C1 segment of cervical spinal cord (tissue), 14 donors: ENCODE measurements at places on chromosomes 13 and 19.

GRCh38 chr13:43377149-43377548 is 353.8 kb downstream of the DNAJC15 start:
- DNase-seq = no peak

DNA sequence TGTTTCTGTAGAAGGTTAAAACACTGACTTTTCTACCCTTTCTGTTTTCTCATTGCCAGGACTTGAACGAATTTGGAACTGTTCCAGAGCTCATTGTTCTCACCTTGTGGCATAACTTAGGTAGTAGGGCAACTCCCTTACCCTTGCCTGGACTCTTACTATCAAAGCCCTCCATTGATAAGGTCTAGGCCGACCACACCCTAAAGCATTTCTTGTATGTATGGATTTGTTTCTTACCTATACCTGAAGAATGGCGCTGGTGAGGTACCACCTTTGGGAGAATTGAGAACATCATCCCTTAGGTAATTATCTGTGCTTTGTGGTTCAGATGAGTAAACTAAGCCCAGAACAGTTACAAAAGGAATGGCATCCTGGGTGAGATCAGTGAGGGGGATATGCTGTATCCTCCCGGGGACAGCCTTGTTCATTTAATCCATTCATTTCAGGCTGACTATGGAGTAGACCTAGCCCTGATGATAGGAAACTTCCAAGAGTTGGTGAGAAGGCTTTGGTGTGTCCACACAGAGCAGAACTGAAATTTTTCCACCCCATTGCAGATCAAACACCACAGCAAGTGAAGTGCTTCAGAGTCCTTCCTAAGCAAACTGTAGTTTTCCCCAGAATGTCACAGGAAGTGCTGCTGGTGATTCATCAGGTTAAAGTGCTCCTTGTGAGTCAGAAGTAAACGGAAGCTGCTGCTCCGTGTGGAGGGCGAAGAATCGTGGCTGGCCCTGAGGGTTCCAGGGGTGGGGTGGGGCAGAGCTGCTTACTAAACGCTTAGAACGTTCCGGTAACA is 113.0 kb downstream of the TEX26 start:
- DNase-seq = no peak

DNA sequence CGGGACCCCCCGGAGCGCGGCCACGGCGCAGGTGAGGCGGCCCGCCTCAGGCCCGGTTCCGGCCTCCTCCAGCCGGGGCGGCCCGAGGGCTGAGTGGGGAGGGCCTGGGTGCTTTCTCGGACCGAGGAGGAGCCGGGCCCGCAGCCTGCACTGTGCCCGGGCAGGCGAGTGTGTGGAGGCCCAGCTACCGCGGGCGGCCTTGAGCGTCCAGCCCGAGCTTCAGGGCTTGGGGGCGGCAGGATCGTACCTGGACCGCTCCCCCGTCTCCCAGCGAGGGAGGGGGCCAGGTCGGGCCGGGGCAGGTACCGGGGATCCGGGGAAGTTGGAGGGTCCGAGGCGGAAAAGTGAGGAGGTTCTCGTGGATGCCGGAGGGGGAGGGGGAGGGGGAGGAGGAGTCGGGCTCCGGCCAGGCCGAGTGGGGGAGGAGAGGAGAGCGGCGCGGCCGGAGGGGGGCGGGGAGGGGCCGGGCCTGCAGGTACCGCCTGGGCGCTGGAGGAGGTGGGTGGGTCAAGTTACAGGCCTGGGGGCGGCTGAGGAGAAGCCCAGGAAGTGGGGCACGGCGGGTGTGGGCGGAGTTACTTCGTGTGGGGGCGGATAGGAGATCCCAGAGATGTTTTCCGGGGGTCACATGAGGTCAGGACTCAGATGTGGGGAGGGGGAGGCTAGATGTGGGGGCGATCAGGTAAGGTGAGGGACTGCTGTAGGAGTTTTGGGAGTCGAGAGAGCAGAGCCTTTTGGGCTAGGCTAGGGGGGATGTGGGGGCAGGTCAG is 545 bp downstream of the NACC1 start:
- peak; percentile 32 for DNase-seq

GRCh38 chr13:110644892-110645521 is 29.7 kb downstream of the NAXD start:
- peak; percentile 25 for DNase-seq

DNA sequence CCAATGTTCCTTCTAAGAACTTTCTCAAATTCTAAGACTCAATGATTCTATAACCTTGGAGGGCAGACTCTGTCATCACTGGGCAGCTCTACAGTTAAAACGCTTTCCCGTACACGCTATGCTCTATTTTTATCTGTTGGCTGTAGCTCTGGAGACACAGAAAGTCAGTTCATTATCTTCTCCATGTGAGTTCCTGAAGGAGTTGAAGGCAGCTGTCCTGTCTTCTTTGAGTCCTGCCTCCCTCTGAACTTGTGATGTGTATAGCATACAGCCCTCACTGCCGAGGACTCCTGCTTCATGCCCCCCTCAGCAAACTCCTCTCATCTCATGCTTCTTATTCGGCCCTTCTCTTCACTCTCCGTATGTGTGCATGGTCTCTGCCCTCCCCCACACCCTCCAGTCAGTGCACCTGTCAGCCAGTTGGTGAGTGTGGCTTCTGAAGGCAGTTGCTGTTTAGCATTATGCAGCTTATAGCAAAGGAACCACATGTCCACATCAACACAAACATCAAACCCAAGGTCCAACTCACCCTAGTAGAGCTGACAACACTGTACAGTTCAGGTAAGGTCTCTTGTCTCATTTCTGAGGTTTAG is 504.9 kb downstream of the DIAPH3 start:
- no peak for DNase-seq

DNA sequence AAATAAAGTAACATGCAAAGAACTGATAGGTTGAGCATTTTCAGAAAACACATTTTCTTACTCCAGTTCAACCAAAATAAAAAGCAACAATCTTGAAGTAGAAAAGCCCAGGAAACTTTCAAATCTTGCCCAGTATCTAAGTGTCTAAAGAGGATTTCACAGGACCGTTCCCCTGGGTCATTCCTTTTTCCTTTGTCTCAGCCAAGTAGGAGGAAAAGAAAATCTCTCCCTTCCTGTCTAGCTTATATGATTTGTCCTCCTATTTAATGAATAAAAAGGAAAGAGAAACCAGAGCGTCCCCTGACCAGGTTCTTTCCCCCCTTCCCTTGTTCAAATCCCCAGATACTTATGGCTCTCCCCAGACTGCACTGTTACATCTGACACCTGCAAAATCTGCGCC is 248.0 kb downstream of the KCTD12 start:
- no peak for DNase-seq

DNA sequence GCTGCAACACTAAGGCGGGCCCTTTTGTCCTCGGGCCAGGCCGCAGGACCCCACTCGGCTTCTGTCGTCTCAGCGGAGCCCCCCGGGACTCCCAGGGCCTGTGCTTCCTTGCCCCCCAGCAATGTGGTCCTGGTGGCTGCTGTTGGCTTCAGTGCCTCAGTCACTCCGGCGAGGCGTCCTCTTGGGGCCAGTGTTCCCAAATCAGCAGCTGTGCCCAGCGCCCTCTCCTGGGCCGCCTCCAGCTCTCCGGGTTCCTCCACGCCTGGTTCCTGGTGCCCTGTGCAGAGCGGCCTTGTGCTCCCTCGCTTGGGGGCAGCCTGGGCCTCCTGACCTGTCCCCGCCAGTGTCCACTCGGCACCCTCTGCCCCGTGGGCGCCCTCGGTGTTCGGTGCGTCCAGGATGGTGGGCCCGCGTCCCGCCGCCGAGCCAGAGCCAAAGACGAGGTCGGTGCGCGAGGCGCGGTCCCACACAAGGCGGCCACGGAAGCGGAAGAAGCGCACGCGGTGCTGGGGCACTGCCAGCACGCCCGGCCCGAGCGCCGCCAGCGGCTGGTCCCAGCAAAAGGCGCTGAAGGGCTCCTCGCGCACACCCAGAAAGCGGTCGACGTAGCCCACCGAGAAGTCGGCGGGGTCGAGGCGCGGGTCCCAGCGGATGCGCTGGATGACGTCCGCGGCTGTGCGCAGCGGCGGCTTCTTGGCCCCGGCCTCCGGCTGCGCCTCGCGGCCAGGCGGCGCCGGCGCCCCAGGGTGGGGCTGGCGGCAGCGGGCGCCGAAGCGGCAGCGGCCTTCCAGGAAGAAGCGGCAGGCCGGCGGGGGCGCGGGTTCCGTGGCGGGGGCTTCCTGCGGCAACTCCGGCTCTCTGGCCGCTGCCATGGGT is 685 bp downstream of the LENG9 start:
- DNase-seq = no peak

- DNase-seq = peak; percentile 79
Measured at GRCh38 chr19:37691881-37692504, 27.6 kb downstream of the ZNF607 start.

GRCh38 chr13:66098931-66099628 is 1131.1 kb downstream of the PCDH9 start:
- DNase-seq = no peak

GRCh38 chr13:33016414-33017322 is at the start of gene KL:
Gene KL (plus strand): TSS chr13:33016423. CDS start chr13:33016441, 18 bp downstream.
- DNase-seq = no peak

DNA sequence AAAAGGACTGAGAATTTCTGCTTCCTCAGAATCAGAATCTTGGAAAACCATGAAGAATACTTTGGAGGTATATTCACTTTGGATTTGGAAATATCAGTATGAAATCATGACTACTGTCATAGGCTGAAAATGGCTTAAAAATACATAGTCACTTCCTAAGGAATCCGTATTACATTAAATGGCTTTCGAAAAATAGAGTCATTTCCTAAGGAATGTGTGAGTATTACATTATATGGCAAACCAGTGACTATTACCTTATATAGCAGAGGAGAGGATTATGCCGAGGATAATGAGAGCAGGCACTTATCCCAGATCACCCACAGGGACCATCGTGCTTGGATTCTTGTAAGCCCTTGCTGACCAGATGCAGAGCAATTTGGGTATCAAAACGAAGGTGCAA is 1471.8 kb downstream of the EFNB2 start:
- no peak for DNase-seq

- no peak for DNase-seq
Measured at GRCh38 chr19:35522745-35523327, 5.3 kb downstream of the SBSN start.

DNA sequence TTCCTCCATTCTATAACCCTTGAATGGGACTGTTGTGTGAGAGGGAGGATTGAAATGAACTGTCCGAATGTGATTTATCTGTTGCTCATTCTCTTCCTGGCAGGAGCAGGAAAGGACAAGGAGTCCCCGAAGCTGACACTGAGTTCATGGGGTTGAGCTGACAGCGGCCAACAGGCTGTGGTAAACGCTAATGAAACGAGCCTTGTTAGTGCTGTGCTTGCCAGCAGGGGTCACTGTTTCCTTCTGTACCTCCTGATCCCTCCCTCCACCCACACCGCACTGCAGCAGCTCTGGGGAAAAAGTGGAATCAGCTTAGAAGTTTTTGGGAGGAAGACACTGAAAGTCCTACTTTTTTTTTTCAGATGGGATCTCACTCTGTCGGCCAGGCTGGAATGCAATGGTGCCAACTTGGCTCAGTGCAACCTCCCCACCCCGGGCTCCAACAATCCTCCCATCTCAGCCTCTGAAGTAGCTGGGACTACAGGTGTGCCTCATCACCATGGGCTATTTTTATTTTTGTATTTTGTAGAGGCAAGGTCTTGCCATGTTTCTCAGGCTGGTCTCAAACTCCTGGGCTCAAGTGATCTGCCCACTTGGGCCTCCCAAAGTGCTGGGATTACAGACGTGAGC is 6.7 kb upstream of the ZNF761 start:
- DNase-seq = peak; percentile 42

- no peak for DNase-seq
Measured at GRCh38 chr19:43152214-43152613, 34.1 kb downstream of the PSG5 start.

GRCh38 chr13:73610799-73611592 is 523.2 kb downstream of the KLF12 start:
- no peak for DNase-seq

- DNase-seq = no peak
Measured at GRCh38 chr13:110716247-110716515, 2.7 kb downstream of the ING1 start.
